ENCODE measurements at places on chromosomes 2 and 18.

DNA sequence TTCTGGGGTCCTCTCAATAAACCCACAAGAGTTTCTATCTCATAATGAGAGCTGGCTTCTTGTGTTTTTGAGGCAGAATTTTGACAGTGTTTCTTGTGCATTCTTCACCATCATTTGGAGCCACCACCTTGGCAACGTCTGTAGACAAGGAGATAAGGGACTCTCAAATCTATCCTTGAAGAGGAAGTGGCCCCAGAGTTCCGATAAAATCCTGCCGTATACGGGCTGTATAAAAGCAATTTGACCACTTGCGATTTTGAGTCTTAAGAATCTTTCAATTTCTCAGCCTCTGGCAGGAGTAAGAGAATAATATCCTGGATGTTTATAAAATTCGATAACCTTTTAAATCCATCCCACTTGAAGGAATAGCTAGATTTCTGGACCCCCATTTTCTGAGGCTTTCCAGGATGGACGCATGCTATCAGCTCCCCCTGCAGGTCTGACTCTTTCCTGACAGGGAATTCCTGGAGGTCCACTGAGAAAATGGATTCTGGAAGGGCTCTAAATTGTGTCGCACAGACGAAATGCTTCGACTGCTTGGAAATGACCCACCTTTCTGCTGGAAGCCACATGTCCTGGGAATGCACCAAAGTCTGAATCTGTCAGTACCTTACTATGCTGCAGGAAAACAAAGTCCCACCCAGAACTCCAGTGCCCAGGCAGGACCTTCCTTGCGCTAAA lies 54.1 kb downstream of the E2F6 start:
- no peak for DNase-seq

- no peak for DNase-seq
These were observed 347.1 kb downstream of the TXNL1 start for GRCh38 chr18:56291294-56291693.

GRCh38 chr2:24894750-24895149 lies 25.3 kb downstream of the ADCY3 start:
- DNase-seq: no peak

- no peak for DNase-seq
These were observed 86.4 kb upstream of the ID2 start for GRCh38 chr2:8595428-8595805.

DNA sequence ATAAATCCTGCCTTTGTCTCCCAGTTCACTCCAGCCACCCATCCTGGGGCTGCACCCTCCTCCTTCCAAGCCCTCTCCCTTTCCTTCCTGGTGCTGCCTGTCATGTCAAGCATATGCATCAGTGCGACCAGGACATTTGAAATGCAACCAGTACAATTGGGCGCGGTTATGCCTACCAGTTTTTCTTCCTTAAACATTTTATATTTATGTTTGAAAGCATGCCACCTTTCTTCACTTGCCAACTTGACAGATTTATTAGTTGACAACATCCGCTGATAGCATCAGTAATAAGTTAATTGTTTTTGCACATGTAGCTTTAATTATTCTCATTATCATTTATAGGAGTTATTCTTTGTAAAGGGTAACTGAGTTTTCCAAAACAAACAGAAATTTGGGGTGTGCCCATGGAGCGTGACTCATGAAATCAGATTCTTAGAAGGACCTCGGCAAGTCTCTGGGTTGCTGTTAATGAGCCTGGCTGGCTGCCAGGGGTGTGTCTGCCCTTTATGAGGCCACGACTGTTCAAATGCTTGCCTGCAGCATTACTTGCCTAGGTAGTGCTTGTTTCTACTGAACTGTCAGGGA lies 32.8 kb upstream of the IL1B start:
- DNase-seq: no peak

DNA sequence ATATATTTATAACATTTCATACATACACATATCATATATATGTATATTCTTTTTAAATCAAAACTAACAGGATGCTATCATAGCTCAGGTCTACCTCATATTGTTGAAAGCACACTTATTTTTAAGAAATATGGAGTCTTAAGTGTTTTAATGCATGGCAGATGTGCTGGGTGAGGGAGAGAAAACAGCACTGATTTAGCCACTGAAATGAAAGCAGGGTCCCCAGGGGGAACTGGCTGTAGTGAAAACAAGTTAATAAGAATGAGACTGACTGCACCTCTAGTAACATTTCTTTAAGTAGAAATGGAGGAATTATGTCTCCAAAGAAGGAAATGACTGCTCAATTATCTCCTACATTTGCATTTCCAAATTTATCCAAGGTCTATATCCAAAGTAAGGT lies 857.8 kb downstream of the DCDC2C start:
- no peak for DNase-seq
